NCI-H774 (cell line): ENCODE measurements at places on chromosomes 7 and 10.

- no peak for DNase-seq
Observed at GRCh38 chr7:140322759-140323158, 75.6 kb downstream of the SLC37A3 start.

- no peak for DNase-seq
Observed at GRCh38 chr10:13938950-13939349, 352.2 kb downstream of the PRPF18 start.

GRCh38 chr7:37083311-37084096 is 359.2 kb upstream of the AOAH start:
- DNase-seq = no peak

GRCh38 chr7:134022286-134022911 is 104.7 kb upstream of the LRGUK start:
- peak; percentile 25 for DNase-seq

GRCh38 chr7:22387583-22387982 is 30.6 kb upstream of the RAPGEF5 start:
- DNase-seq = no peak

DNA sequence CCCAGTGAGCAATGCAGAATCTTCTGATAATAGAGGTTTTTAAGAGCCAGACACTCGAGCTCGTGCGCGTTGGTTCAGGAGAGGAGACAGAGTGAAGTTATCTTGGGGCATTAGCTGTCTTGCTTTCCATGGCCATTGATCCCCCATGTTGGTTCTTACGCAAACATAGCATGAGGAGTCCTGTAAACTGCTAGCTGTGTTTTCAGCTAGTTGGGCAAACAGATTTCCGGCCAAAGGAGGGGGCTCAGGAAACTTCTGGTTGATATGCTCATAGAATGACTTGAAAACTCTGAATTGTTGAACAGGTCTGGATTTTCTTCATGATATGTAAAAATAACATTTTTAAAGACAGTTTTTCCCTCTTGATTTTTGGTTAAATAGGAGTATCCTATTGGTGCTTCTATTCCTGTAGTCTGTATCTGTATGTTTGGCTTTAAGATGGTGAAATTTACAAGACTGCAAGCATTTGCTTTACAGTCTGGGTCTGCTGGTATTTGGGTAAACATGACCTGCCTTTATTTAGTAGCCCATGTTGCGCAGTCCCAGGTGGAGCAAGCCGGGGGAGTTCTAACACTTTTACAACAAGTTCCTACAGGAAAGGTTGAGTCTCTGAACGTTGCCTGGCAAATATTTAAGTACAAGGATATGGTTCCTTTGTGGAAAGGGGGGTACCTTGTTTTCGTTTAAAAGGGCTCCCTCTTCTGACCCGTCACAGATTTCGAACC is 218.4 kb upstream of the KCND2 start:
- no peak for DNase-seq

GRCh38 chr10:133364645-133365431 is 7.0 kb upstream of the FUOM start:
- no peak for DNase-seq

GRCh38 chr10:132541601-132542011 is 4.0 kb downstream of the INPP5A start:
- DNase-seq = no peak

GRCh38 chr10:63504145-63504881 is 16.9 kb upstream of the REEP3 start:
- no peak for DNase-seq

DNA sequence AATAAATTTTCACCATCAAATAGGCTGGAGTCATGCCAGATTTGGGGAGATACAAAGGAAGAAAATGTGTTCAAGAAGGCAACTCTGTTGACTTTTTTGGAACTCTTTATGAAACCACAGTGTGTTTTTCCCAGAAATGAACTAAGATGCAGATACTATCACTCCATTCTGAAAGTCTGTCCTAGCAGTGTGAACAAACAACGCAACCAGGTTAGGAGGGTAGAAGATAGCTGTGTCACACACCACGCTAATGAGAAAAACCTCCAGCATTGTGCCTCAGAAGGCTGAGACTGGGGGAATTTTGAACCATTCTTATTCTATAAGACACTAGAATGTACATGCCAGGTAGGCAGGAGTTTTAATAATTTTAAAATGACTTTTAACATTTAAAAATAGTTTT is 15.9 kb upstream of the ATP6V0A4 start:
- DNase-seq = no peak

- DNase-seq = no peak
Observed at GRCh38 chr7:45098983-45099839, 10.4 kb upstream of the NACAD start.

GRCh38 chr7:117531595-117532244 is 51.9 kb downstream of the CFTR start:
- DNase-seq = no peak

GRCh38 chr10:48838834-48839233 is 100.8 kb downstream of the LRRC18 start:
- DNase-seq = no peak

DNA sequence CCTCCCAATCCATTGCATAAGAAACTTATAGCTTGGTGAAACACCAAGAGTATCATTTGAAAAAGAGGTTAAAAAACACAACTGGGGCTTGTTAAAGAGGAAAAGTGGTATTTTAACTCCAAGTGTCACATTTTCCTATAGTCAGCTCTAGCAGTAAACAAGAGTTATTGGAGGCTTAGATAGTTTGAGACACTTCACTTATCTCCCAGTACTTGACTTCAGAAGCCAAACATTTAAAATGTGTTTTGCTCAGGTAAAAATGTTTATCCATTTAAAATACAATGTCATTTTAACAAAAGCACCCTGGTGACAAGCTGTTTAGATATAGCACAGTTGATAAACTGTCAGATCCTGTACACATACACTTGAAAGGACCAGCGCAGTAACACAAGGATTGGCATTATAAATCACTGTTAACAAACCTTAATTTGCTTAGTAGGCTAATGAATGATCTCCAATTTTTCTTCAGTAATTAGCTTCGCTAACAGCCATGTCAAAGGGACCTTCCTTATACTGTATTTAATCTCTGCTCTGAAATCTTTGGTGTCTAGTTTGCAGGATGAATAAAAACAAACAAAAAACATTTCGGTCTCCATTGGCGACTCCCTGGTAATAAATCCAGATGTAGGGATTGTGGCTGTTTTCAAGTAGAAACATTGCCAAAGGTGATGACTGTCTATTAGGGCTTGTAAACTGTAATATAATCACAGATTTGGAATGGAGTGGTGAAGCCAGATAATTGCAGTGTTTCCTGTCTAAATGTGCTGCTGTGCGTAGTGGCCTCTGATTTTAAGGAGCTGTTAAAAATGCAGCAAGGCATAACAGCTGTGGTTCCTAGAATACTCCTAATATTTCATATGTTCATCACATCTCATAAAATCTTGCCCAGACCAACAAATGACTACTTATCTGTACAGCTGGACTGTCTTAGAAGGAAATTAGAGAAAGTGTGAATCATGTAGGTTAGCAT is 545.1 kb downstream of the AUTS2 start:
- peak; percentile 73 for DNase-seq

DNA sequence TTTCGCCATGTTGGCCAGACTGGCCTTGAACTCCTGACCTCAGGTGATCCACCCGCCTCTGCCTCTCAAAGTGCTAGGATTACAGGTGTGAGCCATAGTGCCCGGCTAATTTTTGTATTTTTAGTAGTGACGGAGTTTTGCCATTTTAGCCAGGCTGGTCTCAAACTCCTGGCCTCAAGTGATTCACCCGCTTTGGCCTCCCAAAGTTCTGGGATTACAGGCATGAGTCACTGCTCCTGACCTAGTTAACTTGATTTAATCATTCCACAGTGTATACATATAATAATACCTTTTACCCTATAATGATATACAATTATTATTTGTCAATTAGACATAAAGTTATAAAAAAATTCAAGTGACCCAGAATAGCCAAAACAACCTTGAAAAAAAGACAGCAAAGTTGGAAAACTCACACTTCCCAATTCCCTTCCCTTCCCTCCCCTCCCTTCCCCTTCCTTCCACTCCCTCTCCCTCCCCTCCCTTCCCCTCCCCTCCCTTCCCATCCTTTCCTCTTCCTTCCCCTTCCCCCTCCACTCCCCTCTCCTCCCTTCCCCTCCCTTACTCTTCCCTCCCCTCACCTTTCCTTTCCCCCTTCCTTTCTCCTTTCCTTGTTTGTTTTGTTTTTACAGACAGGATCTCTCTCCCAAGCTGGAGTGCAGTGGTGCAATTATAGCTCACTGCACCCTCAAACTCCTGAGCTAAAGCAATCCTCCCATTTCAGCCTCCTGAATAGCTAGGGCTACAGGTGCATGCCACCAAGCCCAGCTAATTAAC is 14.8 kb upstream of the ZMIZ2 start:
- DNase-seq = no peak

DNA sequence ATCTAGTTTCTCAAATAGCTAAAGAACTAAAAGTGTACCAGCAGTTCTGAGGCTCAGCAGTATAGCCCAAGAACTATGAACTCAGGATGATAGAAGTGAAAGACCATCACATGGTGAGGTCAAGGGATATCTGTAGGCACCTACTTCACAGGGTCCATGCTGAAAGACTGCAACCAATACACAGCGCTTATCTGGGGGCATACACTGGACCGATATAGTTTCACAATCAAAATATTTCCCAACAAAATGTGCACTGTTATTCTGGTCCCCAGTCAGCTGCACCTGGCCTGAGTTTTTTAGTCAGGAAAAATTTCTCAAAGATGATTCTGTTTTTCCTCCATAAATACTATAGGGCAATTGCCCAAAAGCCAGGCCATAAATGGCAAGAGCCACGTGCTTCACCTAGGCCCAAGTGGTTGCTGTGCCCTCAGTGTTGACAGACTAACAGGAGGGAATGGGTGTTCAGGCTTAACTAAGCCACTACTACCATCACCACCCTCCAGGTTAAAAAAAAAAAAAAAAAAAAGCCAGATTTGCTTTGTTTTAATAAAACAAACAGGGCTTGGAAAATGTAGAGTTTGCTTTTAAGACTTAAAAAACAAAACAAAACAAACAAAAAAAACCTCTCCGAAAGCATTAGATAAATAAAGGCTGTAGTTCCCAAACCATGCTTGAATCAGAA is 58.5 kb downstream of the OGDH start:
- no peak for DNase-seq

DNA sequence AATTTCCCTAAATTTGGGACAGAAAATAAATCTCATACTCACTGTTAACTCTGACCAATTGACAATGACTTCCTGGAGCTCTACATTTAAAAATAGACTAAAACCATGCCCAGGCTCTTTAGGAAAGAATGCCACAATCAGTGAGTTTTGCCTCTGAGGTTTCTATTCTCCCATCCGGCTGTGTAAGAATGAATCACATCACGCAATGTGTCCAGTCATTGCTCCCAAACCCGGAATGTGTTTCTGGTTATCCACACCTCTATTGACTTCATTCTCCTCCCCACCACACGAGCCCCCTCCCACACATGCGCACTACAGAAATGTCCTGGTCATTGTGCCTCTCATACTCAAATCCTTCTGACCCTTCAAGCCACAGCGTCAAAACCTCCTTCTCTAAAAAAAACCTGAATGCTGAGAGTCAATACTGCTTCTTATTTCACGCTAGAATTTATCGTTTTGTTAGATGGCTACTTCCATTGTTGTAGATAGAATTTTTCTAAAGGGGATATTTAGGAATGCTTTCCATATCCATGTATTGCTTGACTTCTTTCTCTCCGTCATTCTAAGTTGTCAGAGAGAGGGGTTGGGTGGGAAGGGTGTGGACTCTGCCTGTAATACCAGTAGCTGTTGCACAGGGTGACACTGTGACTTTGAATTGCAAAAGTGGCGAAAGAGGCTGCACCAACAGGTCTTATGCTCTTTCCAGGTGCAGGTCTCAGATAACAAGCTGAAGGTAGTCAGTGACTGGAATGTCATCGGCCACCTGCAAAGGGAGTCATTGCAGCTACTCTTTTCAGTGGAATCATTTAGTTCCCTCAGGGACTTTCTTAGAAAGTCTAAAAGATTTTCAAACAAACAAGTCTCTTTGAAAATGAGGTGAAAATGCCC is 356.6 kb downstream of the PAXIP1 start:
- no peak for DNase-seq

DNA sequence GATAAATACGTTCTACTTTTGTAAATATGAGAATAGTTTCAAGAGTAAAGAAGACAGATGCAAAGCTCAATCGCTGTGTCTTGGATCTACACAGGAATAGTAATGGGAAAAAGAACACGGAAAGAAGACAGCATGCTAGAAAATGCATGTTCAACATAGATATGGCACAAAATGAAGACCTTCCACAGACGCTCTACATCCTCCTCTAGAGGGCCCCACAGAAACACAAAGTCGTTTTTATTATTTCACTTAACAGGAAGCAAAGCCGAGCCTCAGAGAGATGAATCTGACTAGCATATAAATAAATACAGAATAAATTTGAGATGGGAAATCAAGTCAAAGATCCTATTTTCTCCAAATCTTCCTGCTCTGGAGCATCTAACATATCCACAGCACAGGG is 292.6 kb downstream of the PARD3 start:
- no peak for DNase-seq

GRCh38 chr7:14606101-14606500 is 296.4 kb downstream of the DGKB start:
- no peak for DNase-seq

DNA sequence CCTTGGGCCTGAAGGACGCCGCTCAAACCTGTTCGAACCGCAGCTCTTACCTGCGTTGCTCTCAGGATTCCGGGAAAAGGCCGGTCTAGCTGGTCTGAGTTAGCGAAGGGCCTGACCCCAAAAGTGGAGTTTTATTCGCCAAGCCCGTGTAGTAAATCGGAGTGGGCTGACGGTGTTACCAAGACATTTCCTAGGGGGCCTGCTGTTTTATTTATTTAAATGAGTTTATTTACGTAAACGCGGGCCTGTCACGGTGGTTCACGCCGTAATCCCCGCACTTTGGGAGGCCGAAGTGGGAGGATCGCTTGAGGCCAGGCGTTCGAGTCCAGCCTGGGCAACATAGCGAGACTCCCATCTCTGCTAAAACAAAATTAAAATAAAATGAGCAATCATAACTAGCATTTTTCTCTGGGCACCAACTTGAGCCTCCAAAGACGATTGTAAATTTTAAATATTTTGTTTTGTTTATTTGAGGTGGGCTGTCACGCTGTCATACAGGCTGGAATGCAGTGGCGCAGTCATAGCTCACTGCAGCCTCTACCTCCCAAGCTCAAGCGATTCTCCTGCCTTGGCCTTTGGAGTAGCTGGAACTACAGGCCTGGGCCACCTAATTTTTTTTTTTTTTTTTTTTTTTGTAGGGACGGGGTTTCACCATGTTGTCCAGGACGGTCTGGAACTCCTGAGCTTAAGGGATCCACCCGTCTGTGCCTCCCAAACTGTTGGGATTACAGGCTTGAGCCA is 903 bp downstream of the ZNF655 start:
- no peak for DNase-seq

DNA sequence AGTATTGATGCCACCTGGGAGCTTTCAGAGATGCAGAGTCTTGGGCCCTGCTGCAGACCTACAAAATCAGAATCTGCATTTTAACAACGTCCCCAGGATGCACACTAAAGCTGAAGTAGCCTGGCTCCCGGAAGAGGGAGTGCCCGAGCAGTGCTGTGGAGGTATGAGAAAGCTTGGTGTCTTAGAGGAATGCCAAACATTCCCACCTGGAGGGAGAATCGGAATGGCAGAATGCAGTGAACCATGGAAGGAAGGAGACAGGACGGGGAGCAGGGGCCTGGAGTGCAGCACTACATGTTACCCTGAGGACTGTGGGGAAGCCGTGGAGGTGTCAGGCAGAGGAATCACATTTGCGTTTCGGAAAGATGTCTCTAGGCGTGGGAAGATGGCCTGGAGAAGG is 90.9 kb downstream of the AOAH start:
- DNase-seq = no peak

GRCh38 chr7:47290466-47290865 is 291.4 kb downstream of the TNS3 start:
- no peak for DNase-seq
